ENCODE measurements at places on chromosomes 2 and 18.

- peak; percentile 69 for DNase-seq
These were observed 82.3 kb downstream of the TFCP2L1 start for GRCh38 chr2:121202541-121203310.

- DNase-seq = no peak
These were observed 4.8 kb downstream of the ANO7 start for GRCh38 chr2:241193271-241193670.

- DNase-seq = no peak
These were observed 252.1 kb downstream of the LDLRAD4 start for GRCh38 chr18:13470516-13471197.

DNA sequence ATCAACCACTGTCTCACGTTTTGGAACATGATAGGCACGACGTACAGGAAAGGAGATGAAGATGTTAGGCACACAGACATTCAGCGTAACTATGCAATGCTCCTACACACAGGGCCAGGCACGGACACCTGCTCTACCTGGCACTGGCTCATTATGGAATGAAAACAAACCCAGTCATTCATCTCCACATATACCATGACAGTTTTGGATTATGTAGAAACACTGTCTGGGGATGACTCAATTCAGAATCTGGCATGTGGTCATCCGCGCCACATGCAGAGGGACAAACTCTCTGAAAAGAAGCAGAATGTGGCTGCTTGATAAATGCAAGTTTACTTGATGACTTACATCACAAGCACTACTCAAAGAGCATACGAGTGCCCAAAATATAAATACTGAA is 29.5 kb upstream of the NFU1 start:
- DNase-seq = no peak

DNA sequence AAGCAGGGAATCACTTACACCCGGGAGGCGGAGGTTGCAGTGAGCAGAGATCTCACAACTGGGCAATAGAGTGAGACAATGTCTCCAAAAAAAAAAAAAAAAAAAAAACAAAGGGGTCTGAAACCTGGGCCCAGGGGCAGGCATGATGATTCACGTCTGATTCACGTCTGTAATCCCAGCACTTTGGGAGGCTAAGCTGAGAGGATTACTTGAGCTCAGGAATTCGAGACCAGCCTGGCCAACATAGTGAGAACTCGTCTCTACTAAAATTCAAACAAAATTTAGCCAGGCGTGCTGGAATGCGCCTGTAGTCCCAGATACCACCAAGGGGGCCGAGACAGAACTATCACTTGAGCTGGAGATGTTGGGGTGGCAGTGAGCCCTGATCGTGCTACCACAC is 30.3 kb downstream of the TEX44 start:
- no peak for DNase-seq

GRCh38 chr2:10269291-10269690 is 33.4 kb upstream of the HPCAL1 start:
- no peak for DNase-seq

- DNase-seq = no peak
These were observed 7.6 kb upstream of the ONECUT2 start for GRCh38 chr18:57427429-57428201.

DNA sequence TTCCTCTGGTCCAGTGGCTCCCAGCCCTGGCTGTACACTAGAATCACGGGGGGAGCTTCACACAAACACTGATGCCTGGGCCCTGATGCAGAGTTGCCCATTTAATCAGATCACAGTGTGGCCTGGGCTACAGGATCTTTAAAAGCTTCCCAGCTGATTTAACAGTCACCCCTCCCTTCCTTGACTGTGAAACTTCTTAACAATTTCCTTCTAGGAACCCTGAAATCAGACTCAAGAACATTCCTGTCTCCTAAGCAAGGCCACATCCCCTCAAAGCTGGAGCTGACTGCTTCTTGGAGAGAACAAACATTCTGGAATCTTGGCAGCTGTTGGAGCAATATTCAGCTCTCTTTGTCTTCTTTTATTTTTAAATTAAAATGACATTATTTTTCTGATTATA is 88.7 kb downstream of the ADD2 start:
- no peak for DNase-seq

DNA sequence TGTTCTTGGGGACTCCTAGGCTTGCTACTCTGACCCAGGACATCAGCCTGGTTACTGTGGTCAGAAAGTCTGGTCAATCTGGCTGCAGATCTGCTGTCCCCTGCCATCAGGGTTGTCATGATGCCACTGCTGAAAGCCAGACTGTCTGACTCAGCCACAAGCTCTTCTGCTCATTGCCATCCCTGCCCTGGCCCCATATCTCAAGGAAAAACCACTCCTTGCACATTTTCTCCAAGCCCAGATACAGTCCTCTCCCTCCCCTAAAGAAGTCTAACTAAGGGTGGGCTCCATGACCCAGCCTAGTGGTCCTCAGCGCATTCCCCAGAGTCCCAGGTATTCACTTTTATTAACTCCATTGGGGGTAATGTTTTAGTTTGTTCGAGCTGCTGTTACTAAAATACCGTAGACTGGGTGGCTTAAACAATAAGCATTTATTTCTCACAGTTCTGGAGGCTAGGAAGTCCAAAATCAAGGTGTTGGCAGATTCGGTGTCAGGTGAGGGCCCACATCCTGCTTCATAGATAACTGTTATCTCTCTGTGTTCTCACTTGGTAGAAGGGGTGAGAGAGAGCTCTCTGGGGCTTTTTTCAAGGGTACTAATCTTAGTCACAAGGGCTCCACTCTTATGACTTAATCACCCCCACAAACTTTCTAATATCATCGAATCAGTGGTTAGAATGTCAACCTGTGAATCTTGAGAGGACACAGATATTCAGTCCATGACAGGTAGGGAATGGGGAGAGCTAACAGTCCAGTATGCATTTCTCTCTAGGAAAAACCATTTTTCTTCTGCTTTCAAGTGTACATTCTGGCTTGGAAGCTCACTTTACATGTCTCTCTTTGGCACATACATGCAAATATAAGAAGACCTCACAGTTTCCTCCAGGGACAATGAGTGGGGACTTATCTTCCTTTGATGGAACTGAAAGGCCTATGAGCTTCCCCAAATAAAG is 94.8 kb upstream of the CXCR4 start:
- DNase-seq = no peak

DNA sequence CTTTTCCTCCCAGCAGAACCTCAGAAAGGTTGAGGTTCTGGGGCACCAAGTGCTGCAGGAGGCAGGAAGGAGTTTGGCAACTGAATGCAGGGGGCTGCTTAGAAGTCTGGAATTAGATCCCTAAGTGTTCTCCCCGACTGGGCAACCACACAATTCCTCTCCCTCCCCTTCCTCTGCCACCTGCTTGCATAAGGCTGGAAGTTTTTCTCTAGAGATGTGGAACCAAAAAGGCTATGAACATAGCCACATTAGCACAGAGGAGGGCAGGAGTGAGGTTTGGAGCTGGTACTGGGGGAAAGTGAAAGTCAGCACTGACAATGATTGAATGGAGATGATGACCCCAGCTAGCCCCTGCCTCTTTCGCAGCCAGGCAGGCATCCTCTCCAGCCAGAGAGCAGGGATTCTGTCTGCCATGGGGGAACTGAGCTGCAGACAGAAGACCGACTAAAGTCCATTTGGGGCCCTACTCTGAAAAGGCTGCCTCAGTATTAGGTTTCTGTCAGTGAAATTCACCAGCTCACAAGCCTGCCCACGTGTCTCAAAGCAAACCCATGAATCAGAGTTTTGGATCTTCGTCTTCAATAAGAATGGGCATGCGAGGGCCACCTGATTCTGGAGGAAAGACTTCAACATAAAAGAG is 87.9 kb upstream of the ITGA6 start:
- DNase-seq = peak; percentile 22

GRCh38 chr2:18047213-18047611 is 168.7 kb downstream of the KCNS3 start:
- DNase-seq = no peak

DNA sequence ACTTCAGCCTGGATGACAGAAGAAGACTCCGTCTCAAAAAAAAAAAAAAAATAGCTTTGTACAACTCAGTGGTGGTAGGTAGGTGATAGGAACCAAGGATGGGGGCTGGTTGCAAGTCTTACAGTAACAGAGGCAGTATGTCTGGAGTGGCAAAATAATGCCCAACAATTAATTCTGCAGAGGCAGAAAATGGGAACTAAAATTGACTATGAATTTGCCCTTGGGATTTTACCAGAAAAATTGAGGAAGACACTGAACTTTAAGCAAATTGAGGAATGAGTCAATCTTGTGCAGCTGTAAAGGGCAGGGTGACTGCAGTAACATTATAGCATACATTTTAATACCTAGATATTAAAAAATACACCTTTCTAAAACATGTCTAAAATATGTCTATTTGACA is 292.1 kb upstream of the FBXO11 start:
- DNase-seq = no peak

- DNase-seq = no peak
These were observed 296.1 kb upstream of the GULP1 start for GRCh38 chr2:187995556-187995955.

GRCh38 chr2:111157798-111158197 is 37.1 kb downstream of the BCL2L11 start:
- no peak for DNase-seq

Measured in kidney tubule cell (primary cell).